ENCODE measurements at places on chromosomes 1 and 21.

- DNase-seq = no peak
These were observed 99.4 kb downstream of the DIRAS3 start for GRCh38 chr1:67951014-67951413.

- no peak for DNase-seq
These were observed 175.6 kb downstream of the CAMTA1 start for GRCh38 chr1:6960860-6961259.

GRCh38 chr1:203138066-203138465 is 10.5 kb downstream of the ADORA1 start:
- DNase-seq = no peak

DNA sequence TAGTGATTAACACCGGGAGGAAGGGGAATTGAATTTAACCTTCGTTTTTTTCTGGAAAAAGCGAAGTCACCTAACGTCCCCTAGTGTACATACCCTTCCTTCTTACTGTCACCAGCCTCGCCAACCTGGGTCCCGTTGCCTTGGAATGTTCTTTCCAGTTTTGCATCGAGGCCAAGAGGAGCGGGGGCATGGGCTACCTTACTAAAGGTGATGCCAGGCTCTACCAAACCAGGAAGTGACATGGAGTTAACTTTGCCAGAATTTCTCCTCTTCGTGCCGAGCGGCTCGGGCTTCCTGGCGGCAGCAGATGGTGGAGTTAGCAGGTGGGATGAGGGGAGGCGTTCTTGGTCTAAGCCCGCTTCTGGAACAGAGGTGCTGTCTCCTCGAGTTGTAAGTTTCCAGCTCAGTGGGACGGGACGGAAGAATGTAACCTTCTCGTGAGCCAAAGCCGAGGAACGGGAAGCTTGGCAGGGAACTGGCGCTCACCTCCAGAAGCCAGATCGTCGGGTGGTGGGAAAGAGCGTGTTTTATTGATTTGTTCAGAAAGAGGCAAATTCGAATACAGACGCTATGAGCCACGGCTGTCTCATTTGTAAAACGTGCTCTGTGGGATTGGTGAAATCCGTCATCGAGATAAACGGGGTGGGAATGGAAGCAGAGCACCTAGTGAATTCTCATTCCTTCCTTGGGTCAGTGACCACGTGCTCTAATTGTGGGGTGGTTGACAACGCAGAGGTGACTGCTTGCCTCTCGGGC is 486 bp downstream of the NIPAL3 start:
- DNase-seq = no peak

DNA sequence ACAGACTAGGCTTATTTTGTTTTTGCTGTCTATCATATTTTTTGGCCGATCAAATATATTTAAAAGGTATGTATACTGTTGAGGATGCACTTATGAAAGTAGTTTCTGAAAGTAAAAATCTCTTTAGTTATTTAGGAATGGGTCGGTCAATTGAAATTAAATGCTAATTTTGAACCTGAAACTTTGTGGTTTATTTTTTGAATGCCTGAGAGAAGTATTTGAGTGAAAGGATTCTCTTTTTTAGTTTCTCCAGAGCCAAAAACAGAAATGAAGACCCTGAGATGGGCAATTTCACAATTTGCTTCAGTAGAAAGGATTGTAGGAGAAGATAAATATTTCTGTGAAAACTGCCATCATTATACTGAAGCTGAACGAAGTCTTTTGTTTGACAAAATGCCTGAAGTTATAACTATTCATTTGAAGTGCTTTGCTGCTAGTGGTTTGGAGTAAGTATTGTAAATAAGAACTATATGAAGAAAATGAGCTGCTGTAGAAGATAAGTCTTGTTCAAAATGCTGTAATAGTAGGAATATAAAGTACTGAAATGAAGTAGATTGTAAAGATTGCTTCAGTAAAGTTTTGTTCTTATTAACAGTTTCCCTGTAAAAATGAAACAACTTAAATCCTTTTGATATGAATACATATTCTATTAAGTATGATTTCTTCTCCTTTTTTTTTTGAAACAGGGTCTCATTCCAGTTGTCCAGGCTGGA is 11.5 kb downstream of the USP1 start:
- DNase-seq = no peak

GRCh38 chr1:98672189-98672588 is 10.7 kb downstream of the SNX7 start:
- no peak for DNase-seq

DNA sequence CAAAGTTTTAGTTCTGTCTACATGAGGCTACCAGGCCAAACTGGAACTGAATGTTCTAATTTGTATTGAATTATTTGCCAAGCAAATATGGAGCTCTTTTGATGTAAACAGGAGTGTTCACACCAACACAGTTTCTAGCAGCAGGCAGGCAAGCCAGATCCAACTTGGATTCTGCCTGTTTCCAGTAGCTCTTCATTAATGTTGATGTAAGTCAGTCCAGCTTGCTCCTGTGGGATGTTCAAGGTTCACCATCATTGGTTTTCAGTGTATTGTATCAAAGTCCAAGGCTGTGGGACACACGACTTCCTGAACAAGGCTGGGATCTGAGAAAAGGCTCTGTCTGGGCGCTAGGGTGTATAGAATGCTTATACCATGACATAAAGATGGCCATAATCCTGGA is 68.1 kb downstream of the PAPPA2 start:
- no peak for DNase-seq

GRCh38 chr1:33826711-33827110 is 37.2 kb upstream of the HMGB4 start:
- DNase-seq = no peak

DNA sequence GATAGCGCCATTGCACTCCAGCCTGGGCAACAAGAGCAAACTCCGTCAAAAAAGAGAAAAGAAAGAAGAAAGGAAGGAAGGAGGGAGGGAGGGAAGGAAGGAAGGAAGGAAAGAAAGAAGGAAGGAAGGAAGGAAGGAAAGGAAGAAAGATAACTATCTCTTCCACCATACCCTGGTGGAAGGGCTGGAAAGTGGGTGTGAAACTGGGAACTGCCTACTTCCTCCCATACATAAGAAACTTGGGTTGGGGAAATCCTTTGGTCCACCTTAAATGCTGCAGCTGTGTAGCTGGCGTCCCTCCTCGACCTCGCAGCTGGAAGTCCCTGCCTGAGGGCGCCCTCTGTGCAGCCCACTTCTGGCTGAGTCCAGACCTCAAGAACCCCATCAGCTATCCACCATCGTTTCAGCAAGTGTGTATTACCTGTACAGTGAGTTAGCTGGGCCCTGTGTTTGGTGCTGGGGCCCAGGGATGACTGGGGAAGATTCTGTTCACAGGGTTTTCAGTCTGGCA is 4.6 kb upstream of the FAM167B start:
- DNase-seq = no peak
